Left ventricle myocardium inferior (tissue), 1 donor: ENCODE measurements at places on chromosomes 11 and 22. TPM values are rescaled to one million over a fixed set of nuclear protein-coding genes. Genes with fewer than 3 reads are reported as not detected.

NAALADL1 gene
- 4.8 TPM for total RNA-seq

TRPM5 gene
- not detected for total RNA-seq

DNA sequence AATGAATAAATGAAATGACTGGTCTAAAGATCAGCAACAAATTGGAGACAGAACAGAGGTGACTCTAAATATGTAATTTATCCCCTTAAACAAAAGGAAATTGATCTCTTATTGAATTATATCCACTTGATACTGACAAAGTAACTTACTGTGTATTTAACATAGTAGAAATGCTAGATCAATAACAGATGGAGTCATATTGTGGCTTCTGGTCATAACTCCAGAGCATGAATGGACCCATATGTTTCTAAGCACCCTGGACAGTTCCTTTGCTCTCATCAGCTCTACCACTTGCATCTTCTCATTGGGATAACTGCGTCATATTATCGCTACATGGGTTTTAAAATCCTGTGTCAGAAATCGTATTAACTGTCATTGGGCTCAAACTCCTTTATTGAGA is 222.3 kb downstream of the ETS1 start:
- H3K27ac ChIP-seq: no peak overlapping the region
- DNase-seq: no peak
- no peak overlapping the region for H3K4me3 ChIP-seq
- H3K27me3 ChIP-seq: no peaks in the 10 kb centered on the region

GRCh38 chr11:106280036-106280435 is 202.6 kb downstream of the AASDHPPT start:
- no peaks in the 10 kb centered on the region for H3K36me3 ChIP-seq
- H3K27ac ChIP-seq: no peak overlapping the region
- no peaks in the 10 kb centered on the region for H3K27me3 ChIP-seq

DNA sequence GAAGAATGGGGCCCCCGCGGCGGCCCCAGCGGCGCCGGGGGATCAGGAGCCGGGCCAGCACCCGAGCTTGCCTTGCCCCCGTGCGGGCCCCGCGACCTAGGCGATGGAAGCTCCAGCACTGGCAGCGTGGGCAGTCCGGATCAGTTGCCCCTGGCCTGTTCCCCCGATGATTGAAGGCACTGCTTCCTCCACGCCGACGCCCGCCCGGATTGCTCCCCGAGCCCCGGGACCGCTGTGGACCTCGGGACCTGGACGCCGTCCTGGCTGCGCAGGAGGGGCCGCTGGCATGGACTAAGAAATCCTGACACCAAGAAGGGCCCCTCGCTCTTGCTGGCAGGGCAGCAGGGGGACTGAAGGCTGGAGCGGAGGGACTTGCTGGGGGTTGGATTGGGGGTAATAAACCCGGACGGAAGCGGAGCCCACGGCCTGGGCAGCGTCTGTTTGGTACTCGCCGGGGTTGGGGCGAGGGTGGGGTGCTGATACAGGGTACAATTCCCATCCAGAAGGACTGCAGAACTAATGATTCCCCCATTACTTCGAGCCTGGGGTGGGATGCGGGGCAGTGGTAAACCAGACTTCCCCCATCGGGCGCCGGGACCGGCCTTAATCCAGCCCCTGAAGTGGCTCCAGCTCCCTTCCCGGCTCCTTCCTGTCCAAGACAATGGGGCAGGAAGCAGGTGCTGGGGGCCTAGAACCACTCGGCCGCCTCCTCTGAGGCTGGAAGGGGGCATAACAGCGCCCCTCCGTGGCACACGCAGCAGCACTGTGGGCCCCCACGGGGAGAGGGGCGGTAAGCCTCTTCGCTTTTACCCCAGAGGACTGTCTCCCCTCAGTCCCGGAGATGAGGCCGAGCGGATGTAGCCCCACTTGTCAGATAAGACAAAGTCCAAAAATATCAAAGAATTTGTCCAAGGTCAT is 1.0 kb downstream of the CCDC85B start:
- peaks cover 77% of the 10 kb centered on the region for H3K4me1 ChIP-seq
- peaks cover 6% of the 10 kb centered on the region for H3K36me3 ChIP-seq

DNA sequence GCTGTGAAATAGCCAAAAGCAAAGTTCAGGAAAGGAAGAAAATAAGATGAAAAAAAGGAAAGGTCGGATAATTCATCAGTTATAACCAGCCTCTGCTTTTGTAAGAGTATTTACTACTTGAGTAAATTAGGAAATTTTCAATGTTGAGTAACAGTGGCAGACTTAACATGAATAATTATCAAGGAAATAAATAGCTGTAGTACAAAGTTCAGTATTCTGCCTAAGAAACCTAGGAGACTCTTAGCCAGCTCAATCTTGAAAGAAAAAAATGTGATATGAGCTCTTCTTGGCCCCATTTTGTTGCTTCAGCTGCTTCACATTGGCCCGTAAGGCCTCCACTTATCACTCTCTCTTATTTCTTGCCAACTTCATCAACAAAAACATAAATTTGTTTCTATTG is 17.0 kb upstream of the DNAJB7 start:
- DNase-seq: no peak
- no peaks in the 10 kb centered on the region for H3K4me1 ChIP-seq
- no peak overlapping the region for H3K4me3 ChIP-seq
- H3K27me3 ChIP-seq: no peaks in the 10 kb centered on the region
- peaks cover 39% of the 10 kb centered on the region for H3K36me3 ChIP-seq
